ENCODE measurements at places on chromosomes 3 and 15. TPM values are rescaled to one million over a fixed set of nuclear protein-coding genes. Genes with fewer than 3 reads are reported as not detected.

Gene MKRN2OS
- not detected for total RNA-seq

Gene C3orf20
- total RNA-seq: not detected

Gene FBXL22
- not detected for total RNA-seq

Gene STRC
- 0.19 TPM for total RNA-seq

Gene CTXND1
- not detected for total RNA-seq

Gene AADACL2
- total RNA-seq: 0.49 TPM

Gene CPLX3
- total RNA-seq: not detected

Gene CCK
- not detected for total RNA-seq

Gene SNRPA1
- total RNA-seq: 38.0 TPM

Gene LDHAL6B
- not detected for total RNA-seq

Gene SCAANT1
- not detected for total RNA-seq

Gene ADCY5
- total RNA-seq: 16.1 TPM

Gene AHSG
- not detected for total RNA-seq

Gene CHRNA7
- 0.16 TPM for total RNA-seq

Gene PPARG
- 223 TPM for total RNA-seq

Gene SHISA5
- 65.2 TPM for total RNA-seq

Gene DLL4
- total RNA-seq: 12.6 TPM

Gene APBA2
- 1.3 TPM for total RNA-seq

Gene SPTBN5
- total RNA-seq: 0.17 TPM

Gene SHC4
- 0.85 TPM for total RNA-seq

Gene WDR82
- 52.4 TPM for total RNA-seq

Gene GPR62
- not detected for total RNA-seq

Gene SLC22A13
- total RNA-seq: not detected

Gene TM6SF1
- 9.5 TPM for total RNA-seq

Gene SOX14
- total RNA-seq: not detected

Data from subcutaneous adipose tissue (tissue), 4 donors.